ENCODE measurements at places on chromosomes 16 and 17.

- DNase-seq, result no peak
Observed at GRCh38 chr16:1091992-1092552, 4.0 kb downstream of the C1QTNF8 start.

GRCh38 chr17:27849474-27850185, 43.5 kb downstream of the LYRM9 start:
- no peak for DNase-seq

DNA sequence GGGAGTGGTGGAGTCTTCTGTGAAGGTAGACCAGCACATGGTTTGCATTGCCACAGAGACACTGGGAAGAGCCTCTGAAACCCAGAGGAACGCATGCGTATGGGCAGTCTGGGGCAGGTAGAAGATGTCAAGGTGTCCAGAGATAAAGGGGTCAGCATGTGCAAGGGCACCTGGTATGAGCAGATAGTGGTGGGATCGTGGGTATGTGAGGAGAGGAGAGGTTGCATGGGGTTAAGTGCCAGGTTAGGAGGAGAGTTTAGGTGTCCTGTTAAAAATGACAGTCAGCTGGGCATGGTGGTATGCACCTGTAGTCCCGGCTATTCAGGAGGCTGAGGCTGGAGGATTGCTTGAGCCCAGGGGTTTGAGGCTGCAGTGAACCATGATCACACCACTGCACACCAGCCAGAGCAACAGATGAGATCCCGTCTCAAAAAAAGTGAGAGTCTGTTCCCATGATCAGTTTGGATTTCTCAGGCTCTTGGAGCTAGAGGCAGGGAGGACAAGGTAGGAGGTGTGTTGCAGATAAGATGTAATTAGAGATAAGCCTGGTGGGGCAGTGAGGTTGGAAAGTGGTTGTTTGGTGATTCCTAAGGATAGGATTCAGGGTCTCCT, 3.0 kb downstream of the PYCARD start:
- DNase-seq, result no peak

- DNase-seq, result peak; percentile 81
Observed at GRCh38 chr17:7580604-7581575, 1.5 kb downstream of the CD68 start.

- no peak for DNase-seq
Observed at GRCh38 chr17:40022961-40023541, 7.8 kb downstream of the CSF3 start.

- DNase-seq, result no peak
Observed at GRCh38 chr16:86887416-86887815, 309.1 kb downstream of the FOXL1 start.

DNA sequence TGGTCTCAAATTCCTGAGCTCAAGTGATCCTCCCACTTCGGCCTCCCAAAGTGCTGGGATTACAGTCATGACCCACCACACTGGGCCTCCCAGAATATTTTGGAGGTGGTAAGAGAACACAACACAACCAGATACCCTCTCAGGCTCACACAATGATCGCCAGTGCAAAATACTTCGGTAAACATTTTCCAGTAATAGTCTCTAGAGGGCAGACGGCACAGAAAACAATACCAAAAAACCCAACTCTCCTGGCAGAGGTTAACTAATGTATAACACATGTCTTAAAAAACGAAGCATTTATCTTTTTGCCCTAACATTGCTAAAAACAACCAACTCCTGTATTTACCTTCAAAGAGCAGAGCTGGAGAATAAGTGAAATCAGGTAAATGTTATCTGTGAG, 10.5 kb downstream of the NUFIP2 start:
- peak; percentile 31 for DNase-seq

- DNase-seq, result peak; percentile 68
Observed at GRCh38 chr17:5019475-5019956, 15.7 kb downstream of the SLC52A1 start.

DNA sequence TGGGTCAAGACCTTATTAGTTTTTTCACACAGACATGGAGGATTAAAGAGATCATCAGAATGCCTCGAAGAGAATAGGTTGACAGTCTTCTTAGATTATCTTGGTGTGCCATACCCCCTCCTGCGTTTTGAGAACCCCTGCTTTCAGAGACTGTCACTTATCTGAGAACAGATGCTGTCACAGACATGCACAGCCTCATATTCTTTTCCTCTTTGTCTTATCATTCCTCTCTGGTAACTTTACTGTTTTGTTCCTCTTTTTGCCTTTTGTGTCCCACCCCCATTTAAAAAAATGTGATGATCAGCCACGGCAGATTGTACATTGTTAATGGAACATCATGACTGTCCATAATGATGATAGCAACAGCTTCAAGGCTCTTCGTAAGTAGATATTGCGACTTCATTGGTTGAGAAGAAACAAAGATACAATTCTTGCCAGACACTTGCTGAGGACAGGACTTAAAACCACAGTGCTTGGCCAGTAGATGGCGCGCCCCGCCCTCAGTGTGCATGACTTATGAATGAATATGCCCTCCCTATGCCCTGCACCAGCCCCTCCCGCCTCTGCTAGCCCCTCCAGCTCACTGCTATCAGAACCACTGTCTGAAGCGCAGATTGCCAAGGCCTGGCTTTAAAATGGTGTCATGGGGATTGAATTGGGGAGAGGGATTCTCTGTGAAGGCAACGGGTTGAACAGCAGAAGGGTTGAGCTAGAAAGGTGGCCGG, 2.6 kb upstream of the PITPNC1 start:
- DNase-seq, result peak; percentile 97

- DNase-seq, result peak; percentile 22
Observed at GRCh38 chr16:79497606-79498350, 102.8 kb downstream of the MAF start.

- peak; percentile 89 for DNase-seq
Observed at GRCh38 chr16:71367241-71367976, 8.9 kb downstream of the CALB2 start.

GRCh38 chr17:5832886-5833285, 237.3 kb upstream of the WSCD1 start:
- no peak for DNase-seq

DNA sequence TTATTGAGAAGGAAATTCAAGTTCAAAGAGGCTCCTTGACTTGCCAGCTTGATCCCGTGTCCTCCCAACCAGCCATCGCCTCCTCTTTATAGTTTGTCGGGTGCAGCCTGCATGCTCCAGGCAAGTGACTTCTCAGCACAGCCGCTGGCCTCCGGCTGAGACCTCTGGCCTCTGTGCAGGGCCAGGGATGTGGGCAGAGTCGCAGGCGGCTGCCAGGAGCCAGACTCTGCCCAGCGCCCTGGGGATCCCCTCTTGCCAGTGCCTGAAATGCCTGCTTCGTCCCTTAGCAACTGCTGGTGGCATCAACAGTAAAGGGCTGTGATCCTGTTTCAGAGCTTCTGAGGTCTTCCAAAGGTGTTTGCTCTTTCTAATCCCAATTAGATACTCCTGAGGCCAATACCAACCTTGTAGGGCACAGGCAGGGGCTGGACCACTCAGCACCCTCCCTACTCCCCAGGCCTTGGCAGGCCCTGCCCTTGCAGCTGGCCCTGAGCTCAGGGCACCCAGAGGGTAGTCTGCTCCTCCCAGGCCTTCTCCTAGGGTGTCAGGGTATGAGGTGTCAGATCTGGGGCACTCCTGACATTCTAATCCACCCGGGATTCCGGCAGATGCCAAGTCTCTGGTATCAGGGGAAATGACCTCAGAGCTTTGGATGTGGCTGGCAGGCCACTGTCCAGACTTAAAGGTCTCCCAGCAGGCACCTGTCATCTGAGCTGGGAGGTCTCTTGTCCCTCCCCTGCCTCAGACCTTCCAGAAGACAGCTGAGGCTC, 68.0 kb upstream of the SIAH1 start:
- DNase-seq, result no peak

- DNase-seq, result peak; percentile 24
Observed at GRCh38 chr17:28899212-28899815, 1.8 kb upstream of the FLOT2 start.

DNA sequence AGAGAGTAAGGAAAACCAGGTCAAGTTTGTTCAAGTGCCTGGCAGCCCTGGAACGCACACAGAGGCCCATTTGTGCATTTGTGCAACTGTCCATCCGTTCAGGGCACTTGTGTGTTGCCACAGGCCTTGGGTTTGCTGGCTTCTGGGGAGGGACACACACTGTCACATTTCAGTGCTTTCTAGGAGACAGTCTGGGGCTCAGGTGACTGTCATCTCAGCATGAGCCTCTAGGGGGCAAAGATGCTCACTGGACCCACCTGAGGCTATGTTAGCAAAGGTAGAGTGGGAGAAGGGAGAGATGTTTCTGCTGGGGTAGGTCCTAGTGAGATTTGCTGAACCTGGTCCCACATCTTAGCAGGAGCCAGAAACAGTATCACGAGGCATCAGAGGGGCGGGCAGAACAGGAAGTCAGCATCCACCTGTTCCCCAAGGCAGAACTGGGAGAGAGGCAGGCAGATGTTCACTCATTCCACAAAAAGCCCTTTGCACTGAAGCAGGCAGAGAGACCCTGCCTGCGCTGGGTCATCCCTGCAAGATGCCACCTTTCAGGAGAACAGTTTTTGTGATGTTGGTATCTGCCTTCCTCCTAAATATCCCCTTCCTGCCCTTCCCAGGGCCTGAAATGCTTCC, 48.5 kb downstream of the RAI1 start:
- peak; percentile 53 for DNase-seq

GRCh38 chr16:2954656-2955381, 9.3 kb upstream of the KREMEN2 start:
- no peak for DNase-seq

GRCh38 chr17:82468692-82469091, 10.2 kb downstream of the NARF start:
- DNase-seq, result no peak

DNA sequence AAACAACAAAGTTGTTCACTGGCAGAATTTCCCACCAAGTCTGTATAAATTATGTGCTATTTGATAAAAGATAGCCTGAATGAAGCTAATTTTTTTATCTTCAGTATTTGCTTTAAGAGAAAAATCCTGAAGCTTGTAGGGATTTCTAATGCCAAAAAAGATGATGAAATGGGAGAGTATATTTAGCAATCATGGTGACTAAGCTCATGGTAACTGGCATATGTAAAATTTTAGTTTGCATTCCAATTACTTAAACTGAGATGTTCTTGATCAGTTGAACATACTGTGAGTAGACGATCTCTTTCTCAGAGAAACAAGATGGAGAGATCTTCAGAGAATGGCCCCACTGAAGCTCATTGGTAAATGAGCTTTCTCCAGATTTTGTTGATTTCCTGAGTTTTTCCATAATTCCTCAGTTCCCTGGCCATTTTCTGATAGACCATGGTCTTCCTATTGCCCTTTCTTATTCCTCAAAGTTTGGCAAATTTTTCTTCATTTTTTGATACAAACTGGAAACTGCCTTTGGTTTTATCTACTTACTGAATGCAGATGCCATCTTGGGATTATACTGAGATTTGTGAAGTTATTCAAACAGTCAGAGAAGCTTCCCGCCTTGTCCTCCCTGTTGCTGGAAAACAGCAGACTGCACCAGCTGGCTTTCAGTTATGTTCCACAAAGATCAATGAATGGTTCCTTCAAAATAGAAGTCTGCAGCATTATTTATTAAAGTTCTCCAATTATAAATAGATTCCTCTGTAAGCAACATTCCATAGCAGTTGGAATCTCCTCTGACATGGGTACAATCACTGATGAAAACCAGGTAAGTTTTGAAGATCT, 68.3 kb upstream of the ALOX12 start:
- DNase-seq, result no peak

GRCh38 chr16:342455-343213, 9.9 kb downstream of the AXIN1 start:
- no peak for DNase-seq

- DNase-seq, result peak; percentile 77
Observed at GRCh38 chr16:72066747-72067146, 3.7 kb downstream of the HPR start.

- DNase-seq, result no peak
Observed at GRCh38 chr17:74810699-74811485, 34.7 kb upstream of the NAT9 start.

DNA sequence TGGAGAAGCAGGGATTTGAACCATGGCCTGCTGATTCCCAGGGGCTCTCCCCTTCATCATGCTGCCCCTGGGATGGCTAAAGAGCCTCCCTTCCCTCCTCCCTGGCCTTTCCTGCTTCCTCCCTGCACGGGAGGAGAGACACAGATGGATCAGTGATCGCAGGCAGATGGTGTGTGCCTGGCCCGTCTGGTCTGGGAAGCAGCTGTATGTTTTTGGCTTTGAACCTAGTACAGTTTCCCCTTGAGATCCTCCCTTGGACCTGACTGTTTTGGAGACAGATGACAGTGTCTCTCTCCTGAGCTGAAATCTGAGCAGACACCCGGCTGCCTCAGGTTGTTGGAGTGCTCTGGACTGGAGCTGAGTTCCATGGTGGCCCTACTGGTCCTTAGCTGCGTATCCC, 29.0 kb upstream of the ATP2C2 start:
- no peak for DNase-seq

DNA sequence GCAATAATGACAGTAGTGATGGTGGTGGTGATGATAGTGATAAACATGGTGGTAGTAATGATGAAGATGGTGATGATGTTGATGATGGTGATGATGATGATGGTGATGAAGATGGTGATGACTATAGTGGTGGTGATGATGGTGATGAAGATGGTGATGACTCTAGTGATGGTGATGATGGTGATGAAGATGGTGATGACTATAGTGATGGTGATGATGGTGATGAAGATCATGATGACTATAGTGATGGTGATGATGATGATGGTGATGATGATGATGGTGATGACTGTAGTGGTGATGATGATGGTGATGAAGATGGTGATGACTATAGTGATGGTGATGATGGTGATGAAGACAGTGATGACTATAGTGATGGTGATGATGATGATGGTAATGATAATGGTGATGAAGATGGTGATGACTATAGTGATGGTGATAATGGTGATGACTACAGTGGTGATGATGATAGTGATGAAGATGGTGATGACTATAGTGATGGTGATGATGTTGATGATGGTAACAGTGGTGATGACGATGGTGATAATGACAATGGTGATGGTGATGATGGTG, 35.6 kb downstream of the DYNLRB2 start:
- no peak for DNase-seq

DNA sequence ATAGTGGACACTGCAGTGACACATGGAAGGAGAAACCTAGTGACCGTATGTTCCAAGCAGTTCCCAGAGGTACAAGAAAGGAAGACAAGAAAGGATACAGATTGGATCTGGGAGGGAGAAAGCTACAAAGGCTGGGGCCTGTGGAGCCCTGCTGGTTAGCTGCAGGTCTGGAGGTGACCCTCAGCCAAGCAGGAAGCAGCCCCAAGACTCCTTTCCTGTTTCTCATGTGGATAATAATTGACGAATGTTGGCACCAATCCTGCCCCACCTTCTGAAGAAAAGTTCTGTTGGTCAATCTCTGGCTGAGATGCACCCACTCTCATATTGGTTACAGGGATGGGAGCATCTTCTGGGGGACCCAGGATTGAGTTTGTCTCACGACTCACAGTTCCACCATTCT, 99.8 kb downstream of the SHISA6 start:
- DNase-seq, result no peak

- DNase-seq, result no peak
Observed at GRCh38 chr17:39776252-39776651, 38.5 kb downstream of the GRB7 start.

- DNase-seq, result no peak
Observed at GRCh38 chr17:60750640-60751039, 73.0 kb downstream of the BCAS3 start.

GRCh38 chr17:39782980-39783379, 45.2 kb downstream of the GRB7 start:
- peak; percentile 64 for DNase-seq

- peak; percentile 89 for DNase-seq
Observed at GRCh38 chr16:57736419-57737351, 1.1 kb downstream of the KATNB1 start.

Measured in hematopoietic multipotent progenitor cell treated with erythropoietin and hydrocortisone succinate and interleukin-3 and kit ligand, for 4 days (in vitro differentiated cells).